ENCODE measurements at places on chromosomes 6 and 20. TPM values are rescaled to one million over a fixed set of nuclear protein-coding genes. Genes with fewer than 3 reads are reported as not detected.

EDEM2 gene
- 66.0 TPM for total RNA-seq

SLCO4A1 gene
- total RNA-seq = 15.3 TPM

RIPPLY2 gene
- total RNA-seq = not detected

KCNS1 gene
- total RNA-seq = 0.54 TPM

NOX3 gene
- total RNA-seq = not detected

CTAGE9 gene
- not detected for total RNA-seq

RGS17 gene
- total RNA-seq = under 0.01 TPM

DNA sequence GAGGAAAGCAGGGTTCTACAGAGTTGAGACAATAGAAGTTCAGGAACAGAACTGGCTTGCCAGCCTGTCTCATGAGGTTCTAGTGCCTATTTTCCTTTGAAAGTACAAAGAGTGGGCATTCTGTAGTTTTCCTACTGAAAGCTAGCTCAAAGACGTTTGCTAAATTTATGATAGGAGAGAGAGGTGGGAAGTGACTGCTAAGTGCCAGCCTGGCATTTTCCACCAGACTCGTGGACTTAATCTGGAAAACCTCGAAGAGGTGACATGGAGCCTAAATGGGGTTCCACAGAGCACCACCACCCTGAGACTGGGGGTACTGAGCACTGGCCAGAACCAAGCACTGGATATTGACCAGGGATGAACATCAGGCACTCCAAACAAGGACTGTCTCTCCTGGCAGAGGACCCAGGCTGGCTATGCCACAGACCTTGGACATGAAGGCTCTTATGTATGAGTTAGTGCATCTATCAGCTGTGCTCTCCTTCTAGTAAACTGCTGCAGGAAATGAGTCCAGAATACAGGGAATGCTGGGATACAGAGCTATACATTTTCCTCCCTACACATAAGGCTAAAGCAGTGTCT lies 7.1 kb downstream of the PEX6 start:
- no peak for DNase-seq

- no peak for DNase-seq
Measured at GRCh38 chr6:51514748-51515402, 572.5 kb downstream of the PKHD1 start.

- no peak for DNase-seq
Measured at GRCh38 chr6:14038467-14039437, 78.8 kb upstream of the CD83 start.

DNA sequence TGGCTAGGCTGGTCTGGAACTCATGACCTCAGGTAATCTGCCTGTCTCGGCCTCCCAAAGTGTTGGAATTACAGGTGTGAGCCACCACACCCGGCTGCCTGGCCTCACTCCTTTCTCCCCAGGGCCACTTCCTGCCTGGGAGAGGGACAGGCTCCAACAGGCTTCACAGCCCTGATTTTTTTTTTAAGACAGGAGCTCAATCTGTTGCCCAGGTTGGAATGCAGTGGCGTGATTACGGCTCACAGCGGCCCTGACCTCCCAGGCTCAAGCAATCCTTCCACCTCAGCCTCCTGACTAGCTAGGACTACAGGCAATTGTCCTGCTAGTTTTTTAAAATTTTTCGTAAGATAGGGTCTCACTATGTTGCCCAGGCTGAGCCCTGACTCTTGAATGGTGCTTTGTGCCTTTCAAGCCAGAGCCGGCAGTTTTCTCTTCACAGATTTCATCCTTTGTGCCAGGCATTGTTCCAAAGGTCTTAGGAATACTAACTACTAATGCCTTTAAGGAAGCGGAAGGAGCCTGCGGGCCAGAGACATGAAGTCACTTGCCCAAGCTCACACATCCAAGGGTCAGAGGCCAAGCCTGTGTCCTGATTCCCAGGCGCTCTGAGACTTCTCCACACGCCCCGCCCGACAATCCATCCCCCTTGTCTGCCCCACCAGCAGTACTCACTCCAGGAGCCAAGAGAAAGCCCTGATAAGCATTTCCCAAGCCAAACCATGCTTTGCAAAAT lies 19.2 kb downstream of the CAPN11 start:
- no peak for DNase-seq

DNA sequence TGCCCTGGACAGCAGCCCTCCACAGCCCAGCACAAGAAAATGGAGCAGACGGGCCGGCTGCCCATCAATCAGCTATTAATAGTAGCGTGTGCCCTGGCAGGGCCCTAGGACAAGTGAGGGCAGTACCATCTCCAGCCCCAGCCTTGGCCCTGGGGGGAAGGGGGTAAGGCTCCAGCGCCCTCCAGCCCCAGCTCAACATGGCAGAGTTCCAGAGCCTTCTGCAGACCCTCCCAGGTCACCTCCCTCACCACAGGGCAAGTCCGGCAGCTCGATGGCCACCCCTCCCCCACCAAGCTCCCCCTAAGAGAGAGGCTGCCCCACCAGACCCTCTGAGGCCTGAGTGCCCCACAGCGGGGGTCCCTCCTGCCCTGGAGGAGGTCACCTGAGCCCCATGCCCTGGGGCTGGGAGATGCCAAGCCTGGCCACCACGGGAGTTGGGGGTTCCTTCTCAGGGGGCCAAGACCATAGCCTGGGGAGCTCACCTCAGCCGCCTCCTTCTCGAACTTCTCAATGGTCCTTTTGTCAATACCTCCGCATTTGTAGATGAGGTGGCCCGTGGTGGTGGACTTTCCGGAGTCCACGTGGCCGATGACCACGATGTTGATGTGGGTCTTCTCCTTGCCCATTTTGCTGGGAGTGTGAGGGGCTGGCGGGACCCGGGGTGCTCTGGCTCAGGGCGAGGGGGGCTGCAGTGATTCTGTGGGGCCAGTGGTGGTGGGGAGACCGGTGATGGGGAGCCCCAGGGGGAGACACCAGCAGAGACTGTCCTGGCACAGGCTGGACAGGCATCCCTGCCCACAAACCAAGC lies 1.5 kb downstream of the EEF1A2 start:
- no peak for DNase-seq

- no peak for DNase-seq
Measured at GRCh38 chr6:113205553-113205952, 651.6 kb upstream of the MARCKS start.

DNA sequence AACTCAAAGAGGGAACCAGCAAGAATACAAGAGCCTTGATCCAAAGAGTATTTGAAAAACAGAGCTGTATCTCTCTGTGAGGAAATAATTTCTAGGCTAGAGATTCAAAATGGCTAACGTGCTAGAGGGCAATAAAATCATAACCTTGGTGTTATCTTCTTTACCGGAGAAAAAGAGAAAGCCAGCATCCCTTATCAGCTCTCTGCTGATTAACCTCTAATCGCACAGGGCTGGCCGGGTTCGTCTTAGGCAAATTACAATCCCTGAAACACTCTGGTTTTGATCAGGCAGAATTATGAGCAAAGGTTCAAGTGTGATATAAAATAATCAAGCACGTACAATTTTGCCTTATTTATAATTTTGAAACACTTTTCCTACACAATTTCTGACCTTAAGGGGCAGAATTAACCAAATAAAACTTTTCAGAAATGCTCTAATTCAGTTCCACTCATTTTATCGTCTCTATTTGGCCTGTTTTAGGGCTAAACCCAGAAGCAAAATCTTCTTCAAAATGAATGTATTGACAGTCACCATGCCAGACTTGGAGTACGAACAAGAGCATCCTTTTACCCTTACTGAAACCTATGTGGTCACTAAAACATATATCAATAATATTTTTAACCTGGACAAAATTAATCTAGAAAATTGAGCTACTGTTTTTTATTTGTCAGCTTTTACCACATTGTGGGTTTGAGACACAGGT lies 13.7 kb downstream of the PSMB9 start:
- no peak for DNase-seq

DNA sequence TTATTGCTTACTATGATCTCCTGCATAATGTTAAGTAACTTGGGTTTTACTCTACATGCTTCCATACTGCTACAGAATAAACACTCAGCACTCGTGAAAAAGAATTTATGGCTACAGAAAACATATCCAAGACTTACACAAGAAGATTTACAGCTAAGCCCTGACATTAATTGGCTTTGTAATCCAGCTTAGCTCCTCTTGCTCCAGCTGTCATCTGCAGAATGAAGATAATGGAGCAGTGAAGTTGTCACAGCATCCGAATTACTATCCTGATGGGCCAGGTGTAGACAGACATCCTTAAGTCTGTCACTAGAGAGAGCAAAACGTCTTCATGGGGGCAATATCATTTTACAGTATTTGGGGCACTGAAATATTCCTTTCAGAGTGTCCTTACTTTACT lies 155.3 kb downstream of the PRKN start:
- DNase-seq = no peak

DNA sequence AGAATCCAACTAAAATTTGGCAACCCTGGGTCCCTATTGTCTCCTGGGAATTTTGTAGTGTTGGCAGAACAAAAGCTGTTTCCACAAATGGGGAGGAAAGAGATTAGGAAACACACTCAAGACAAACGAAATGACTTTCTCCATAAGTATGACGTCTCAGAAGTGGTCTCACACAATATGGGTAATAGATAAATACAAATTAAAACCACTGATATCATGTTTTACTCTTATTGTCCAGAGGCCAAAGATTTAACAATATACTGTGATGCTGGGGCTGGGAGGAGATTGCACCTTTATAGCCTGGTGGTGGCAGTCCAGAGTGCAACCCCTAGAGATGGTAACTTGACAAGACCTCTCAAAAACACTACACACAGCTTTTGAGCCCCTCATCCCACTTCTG lies 18.6 kb downstream of the FKBP1A start:
- no peak for DNase-seq

DNA sequence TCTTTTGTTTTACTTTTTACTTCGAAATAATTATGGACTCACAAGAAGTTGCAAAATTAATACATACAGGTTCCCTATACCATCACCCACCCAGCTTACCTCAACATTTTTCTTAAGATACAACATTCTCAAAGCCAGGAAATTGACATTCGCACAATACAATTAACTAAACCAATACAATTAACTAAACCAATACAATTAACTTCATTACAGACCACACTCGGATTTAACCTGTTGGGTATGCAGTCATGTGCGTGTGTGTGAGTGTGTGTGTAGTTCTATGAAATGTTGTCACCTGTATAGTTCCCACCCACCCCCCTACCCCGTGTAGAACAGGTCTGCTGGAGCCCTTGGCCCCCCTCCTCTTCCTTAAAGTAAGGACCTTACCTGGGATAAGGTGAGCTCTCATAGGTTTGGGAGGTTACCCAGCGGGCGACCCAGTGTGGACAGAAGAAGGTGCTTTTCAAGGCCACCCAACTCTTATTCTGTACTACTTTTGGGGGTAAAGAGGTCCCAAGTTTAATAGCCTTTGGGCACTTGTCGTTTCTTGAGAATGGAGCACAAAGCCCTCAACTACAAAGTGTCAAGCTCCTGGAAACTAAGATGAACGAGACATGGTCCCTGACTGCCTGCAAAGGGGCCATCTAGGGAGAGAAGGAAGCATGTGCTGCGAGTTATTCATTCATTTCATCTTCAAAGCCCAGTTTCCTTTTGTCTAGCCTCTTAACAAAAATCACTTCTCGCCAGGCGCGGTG lies 544 bp upstream of the STK38 start:
- peak; percentile 9 for DNase-seq

- no peak for DNase-seq
Measured at GRCh38 chr6:16836144-16836981, 75.1 kb upstream of the ATXN1 start.

DNA sequence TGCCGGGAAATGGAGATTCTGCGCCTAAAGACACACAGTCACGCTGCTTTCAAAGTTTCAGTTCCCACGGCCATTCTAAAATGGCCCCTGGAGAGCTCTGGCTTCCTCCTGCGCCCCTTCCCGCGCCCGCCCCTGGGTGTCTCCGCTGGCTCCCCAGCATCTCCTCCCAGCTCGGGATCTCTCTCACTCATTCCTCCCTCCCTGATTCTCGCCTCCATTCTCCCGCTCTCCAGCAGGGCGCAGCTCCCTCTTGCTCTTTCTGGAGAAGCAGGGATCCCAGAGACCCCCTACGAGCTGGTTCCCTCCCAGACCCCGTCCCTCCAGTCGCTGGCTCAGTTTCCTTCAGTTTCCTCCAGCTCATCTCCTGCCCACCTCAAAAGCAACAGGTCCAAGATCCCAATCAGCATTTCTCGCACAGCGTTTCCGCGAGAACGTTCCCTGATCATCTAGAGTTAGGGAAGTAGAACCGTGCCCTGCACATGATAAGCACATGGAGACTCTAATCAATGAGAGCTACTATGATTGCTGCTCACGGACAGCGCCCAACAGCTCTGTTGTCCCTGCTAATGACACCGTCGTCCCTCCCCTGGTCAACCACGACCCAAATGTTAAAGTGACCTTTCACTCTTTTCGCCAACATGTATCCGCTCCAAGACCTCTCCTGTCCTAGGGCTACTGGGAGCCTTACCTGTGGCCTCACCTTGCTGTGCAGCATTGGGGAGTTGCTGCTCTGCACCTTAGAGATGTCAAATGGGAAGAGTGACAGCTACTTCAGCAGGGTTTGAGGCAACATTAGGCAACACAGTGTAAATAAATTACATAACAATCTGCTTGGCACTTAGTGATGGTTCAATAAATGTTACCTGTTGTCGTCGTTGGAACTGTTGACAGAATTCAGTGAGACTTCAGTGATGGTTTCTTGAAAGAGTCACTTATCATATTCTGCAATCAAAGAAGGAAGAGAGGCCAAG lies 218.5 kb upstream of the QKI start:
- no peak for DNase-seq

DNA sequence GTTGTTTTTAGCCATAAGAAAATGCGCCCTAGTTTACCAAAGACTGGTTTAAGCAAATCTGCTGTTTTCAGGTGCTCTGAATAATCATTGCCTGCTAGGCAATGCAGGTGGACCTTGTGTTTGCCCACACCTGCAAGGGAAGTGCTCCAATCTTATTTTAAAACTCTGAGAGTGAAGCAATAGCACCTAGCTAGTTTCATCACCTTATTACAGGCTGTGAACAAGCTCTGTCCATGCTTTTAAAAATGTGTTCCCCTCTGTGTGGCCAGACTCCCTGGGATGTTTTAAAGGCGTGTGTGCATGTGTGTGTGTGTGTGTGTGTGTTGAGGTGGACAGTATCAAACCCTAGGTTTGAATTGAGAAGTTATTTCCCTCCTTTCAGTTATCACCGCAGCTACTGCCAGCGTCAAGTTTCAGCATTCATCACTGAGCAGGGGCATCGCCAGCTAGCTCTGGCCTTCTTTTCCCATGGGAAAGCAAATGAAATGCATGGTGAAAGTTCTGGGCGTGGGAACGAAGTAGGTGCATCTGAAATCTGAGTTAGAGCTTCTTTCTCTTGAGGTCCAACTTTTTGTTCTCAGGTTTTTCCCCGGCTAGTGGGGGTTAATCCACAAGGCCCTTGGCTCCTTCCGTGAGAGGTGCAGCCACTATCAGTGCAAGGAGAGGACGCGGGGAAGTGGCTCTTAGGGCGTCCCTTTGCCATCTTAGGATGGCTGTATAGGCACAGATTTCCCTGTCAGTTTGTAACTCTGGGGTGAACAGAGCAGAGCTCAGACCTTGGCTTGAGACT lies 30.8 kb downstream of the DUSP22 start:
- DNase-seq = no peak

All from hematopoietic multipotent progenitor cell (in vitro differentiated cells).